ENCODE measurements at places on chromosomes 5 and 9.

GRCh38 chr9:96585426-96585825, 34.2 kb downstream of the CDC14B start:
- no peak for DNase-seq

GRCh38 chr5:133109655-133110483, 58.1 kb downstream of the HSPA4 start:
- DNase-seq = no peak

- no peak for DNase-seq
Observed at GRCh38 chr9:134655586-134656333, 14.2 kb downstream of the COL5A1 start.

DNA sequence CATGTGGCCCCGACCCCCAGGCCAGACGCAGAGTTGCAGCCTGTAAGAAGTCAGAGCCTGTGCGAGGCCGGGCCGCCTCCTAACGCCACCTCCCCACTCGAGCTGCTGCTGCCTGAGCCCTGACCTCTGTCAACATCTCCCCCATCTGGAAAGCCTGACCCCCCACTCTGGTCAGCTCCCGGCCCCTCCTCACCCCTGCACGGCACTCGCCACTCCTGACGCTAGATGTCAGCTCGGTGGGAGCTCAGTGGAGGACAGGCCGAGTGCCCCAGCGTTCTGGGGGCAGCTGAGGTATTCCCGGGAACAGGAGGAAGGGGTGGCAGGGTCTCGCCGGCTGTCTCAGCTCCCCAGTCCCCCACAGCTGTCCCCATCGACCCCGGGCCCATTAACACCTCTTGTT, 19.9 kb downstream of the LHX3 start:
- DNase-seq = no peak

GRCh38 chr5:124725040-124725434, 21.4 kb downstream of the ZNF608 start:
- DNase-seq = no peak

DNA sequence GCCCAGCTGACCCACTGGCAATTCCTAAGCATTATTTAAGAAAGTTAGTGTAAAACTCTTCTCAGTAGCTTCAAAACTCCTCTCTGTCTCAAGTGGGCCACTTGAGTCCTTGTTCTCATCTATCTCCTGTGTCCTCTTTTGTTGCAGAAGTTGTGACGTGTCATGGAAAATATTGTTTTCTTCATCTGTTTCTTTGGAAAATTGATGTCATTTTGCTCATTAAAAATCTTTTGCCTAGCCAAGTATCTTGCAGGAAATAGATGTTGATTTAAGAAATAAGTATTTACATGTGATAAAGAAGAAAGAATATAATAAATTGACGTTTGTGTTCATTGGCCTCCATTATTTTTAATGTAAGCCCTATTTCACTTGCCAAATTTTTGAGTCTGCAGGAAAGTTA, 1158.4 kb upstream of the SEMA6A start:
- DNase-seq = no peak

DNA sequence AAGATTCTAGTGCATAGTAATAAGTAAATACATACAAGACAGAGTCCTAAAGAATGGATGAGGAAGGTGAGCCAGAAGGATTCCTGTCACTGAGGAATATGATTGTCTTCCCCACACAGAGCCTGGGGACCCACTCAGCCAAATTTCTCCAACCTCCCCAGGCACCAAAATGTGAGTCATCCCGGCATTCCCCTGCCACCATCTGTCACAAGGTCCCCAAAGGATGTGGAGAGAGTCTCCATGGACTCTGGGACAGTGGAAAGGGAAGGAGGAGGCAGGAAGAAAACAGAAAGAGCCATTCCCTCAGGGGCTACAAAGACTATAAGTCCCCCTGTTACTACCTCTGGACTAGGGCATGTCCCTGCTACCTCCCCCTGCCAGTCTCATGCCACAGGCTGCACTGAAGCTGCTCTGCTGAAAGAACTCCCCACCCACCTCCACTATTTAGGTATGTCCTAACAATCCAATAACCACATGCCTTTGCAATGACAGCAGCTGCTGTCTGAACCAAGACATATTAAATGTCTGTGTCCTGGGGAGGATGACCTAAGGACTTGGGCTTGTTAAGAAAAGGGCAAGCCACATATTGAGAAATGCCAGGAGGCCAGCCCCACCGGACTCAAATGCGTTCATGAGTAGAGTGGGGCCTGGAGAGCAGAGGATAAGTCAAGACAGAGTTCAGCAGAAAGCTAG, 10.7 kb upstream of the OR5C1 start:
- DNase-seq = peak; percentile 12

GRCh38 chr9:124146031-124146561, 111.7 kb upstream of the NEK6 start:
- DNase-seq = no peak

- DNase-seq = peak; percentile 12
Observed at GRCh38 chr5:157827423-157827822, 31.5 kb downstream of the CLINT1 start.

GRCh38 chr9:16306586-16306985, 563.9 kb downstream of the BNC2 start:
- no peak for DNase-seq

DNA sequence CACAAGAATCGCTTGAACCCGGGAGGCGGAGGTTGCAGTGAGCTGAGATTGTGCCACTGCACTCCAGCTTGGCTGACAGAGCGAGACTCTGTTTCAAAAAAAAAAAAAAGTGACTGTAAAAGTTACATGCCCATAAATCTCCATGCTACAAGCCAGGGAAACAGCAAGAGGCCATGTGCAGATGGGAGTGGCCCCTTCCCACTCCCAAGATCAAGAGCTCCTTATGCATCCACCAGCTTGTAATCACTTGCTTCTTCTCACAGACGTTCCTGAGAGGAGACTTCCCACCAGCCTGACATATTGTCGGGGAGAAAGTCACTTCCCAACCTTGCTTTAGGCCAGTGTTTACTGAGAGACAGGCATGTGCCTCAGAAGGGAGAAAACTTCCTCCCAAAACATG, 45.6 kb upstream of the N4BP3 start:
- no peak for DNase-seq

- DNase-seq = no peak
Observed at GRCh38 chr9:130200038-130200849, 28.0 kb downstream of the NCS1 start.

- DNase-seq = no peak
Observed at GRCh38 chr5:101271416-101271815, 368.3 kb upstream of the ST8SIA4 start.

- DNase-seq = no peak
Observed at GRCh38 chr9:134344068-134344799, 18.0 kb downstream of the RXRA start.

DNA sequence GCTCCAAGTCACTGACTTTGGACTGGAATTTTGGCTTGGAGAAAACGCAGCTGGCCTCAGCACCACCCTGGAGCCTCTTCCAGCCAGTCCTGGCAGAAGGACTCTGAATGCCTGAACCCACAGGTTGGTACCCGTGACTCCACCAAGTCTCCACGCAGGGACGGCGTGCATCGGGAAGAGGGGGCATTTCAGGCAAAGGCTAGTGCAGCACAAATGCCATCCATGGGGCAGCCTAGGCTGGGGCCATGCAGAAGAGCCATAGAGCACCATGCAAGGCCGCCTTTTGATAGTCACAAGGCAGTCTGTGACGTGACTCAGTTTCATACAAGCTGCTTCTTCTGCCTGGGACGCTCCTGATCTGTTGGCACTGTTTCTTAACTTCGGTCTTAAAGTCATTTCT, 28.0 kb downstream of the GDNF start:
- DNase-seq = no peak

GRCh38 chr5:6837519-6838110, 124.4 kb downstream of the TENT4A start:
- no peak for DNase-seq

DNA sequence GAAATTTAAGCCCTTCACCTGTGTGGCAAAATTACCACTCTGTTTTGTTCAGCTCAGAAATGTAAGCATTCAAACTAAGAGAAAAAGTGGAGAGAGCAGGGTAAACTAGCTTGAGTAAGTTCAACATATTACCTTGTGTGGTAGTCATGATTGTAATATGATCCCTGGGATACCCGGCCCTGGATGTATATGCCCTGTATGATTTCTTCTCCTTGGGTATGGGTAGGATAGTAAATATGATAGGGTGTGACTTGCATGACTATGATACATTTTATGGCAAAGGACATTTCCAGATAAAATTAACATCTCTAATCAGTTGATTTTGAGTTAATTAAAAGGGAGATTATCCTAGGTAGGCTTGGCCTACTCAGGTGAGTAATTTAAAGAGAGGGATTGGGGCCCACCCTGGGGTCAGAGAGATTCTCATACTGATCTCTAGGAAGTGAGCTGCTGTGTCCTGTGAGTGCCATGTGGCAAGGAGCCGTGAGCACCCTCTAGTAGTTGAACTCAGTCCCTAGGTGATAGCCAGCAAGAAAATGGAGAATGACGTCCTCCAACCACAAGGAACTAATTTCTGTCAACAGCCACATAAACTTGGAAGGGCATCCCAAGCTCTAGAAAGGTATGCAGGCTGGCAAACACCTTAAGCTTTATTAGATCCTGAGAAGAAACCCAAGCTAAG, 62.2 kb upstream of the ANXA1 start:
- no peak for DNase-seq

GRCh38 chr5:163478126-163478981, 17.9 kb downstream of the HMMR start:
- no peak for DNase-seq

GRCh38 chr5:158979749-158980521, 119.8 kb downstream of the EBF1 start:
- DNase-seq = no peak

DNA sequence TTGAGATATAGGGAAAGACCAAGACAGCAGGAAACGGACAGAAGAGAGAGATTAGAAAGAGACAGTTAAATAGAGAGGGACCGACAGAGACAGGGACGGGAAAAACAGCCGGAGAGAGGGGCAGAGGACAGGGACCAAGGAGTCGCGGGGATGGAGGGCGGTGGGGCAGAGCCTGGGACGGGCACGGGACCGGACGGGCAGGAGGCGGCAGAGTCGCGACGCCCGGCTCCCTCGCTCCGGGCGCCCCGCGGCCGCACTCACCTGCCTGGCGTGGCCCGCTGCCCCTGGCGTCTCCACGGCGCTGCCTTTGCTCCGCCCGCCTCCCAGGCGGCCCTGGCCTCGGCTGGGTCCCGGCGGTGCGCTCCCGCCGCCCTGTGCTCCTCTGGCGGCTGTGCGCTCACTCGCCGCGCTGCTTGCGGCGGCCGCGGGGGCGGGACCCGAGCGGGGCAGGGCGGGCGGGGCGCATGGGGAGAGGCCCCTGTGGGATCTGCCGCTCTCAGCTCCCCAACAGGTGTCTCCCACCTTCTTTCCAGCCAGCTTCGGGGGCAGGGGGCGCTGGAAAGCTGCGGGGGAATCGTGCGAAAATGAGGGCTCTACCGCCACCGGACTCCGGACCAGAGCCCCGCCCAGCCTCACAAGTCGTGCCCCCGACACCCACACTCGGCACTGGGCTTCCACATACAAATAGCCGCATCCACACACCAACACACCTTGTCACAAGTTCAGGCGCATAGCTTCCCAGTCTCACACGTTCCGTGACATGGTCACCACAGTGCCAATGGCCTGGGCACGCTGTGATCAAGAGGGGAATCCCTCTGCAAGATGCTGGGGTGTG, at the start of gene ARID3C:
Gene ARID3C, minus strand, starts transcription at position 411 of the 835 bp plus-strand sequence. CDS start 1,052 bp downstream, outside the sequence.
- no peak for DNase-seq

GRCh38 chr5:143350341-143350740, 53.1 kb downstream of the NR3C1 start:
- DNase-seq = no peak

DNA sequence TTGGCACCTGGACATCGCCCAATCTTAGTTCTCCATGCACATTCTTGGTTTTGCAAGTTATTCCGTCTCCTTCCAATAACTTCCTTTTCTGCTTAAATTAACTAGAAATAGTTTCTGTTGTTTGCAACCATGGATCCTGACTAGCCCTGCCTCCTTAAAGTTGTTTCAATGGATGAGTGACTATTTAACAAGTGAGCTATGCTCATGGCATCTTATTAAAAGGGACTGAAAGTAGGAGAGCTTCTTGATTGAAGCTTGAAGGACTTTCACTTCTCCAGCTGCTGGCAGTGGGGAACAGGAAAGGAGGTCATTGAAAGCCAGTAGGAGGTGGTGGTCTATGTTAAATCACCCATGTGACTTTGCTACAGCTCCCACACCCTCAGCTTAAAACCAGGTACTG, 466.8 kb downstream of the ARHGEF28 start:
- DNase-seq = no peak

DNA sequence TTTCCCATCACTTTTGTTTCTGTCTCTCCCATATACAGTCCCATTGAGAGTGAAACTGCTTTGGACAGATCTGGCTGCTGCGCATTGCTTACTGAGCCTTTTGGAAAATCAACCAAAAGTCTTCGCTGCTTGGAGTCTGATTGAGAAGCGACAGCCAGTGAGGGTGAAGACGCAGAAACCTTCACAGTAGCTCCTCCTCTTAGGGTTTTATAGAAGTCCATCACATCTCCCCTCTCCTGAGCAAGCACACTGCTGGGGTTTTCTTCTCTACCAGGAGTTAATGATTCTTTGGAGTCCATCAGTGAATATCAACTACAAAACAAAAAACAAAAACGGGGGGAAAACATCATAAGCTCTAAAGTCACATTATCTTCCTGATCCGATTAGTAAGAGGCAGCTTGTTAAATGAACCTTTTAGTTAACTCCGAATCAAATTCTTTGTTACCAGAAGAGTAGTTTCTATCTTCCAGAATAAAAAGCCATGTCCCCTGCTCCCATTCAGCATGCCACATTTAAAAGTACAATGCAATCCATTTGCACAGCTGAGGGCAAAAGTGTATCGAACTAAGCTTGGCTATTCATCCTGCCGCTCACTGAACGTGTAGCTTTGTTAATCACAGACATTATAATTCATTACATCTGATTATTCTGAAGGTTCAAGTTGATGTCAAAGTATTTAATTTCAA, 2.8 kb downstream of the NR3C1 start:
- DNase-seq = no peak

DNA sequence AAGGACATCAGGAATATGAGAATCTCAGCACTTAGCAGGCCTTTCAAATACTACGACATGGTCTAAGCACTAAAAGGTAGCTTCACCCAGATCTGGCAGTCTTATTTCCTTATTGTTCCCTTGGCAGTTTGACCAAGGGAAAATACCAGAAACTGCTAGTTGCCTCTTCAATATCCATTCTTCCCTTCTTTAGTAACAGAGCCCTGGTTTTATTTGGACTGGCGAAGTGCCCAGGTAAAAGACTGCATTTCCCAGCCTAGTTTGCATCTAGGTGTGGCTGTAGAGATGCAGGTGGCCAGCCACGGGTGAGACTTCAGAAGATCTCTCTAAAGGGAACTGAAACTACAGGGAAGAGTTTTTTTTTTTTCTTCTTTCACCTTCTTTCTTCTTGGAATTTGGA, 21.6 kb downstream of the DMRT2 start:
- DNase-seq = no peak

- no peak for DNase-seq
Observed at GRCh38 chr5:3740546-3741373, 145.1 kb downstream of the IRX1 start.

GRCh38 chr9:68705531-68706362, 707 bp downstream of the PIP5K1B start:
- DNase-seq = no peak
